Hypothalamus (tissue), 51 donors: ENCODE measurements at places on chromosomes 7 and 10.

GRCh38 chr10:102783568-102783967, 39.8 kb downstream of the WBP1L start:
- no peak for DNase-seq

- DNase-seq = no peak
Measured at GRCh38 chr10:35870665-35871310, 228.7 kb upstream of the FZD8 start.

GRCh38 chr10:13039761-13040160, 38.2 kb upstream of the CCDC3 start:
- no peak for DNase-seq

GRCh38 chr7:92682903-92683539, 92.8 kb upstream of the FAM133B start:
- no peak for DNase-seq

DNA sequence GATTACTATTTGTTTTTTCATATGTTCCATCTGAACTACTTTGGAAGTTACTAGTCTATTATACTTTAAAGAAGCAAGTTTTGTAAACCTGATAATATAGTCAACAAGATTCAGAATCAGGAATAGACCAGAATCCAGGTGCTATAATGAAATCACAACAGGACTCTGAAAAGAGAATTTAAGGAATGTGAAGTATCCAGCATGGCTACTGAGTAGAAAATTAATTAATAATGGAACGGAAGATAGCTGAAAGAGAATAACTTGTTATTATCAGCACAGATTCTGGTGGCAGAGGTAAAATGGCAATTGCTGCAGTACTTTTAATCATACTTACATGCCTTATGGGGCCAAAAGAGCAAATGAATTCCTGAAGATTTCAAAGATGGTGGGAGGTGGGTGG, 43.1 kb upstream of the CHCHD3 start:
- DNase-seq = no peak

- no peak for DNase-seq
Measured at GRCh38 chr7:102119925-102120324, 166.7 kb upstream of the SH2B2 start.

GRCh38 chr10:86685416-86685815, 17.1 kb downstream of the LDB3 start:
- DNase-seq = no peak

- no peak for DNase-seq
Measured at GRCh38 chr7:140723006-140723405, 26.5 kb downstream of the NDUFB2 start.

- DNase-seq = no peak
Measured at GRCh38 chr7:132075515-132075914, 500.8 kb downstream of the PLXNA4 start.
